ENCODE measurements at places on chromosomes 4 and X. TPM values are rescaled to one million over a fixed set of nuclear protein-coding genes. Genes with fewer than 3 reads are reported as not detected.

DNA sequence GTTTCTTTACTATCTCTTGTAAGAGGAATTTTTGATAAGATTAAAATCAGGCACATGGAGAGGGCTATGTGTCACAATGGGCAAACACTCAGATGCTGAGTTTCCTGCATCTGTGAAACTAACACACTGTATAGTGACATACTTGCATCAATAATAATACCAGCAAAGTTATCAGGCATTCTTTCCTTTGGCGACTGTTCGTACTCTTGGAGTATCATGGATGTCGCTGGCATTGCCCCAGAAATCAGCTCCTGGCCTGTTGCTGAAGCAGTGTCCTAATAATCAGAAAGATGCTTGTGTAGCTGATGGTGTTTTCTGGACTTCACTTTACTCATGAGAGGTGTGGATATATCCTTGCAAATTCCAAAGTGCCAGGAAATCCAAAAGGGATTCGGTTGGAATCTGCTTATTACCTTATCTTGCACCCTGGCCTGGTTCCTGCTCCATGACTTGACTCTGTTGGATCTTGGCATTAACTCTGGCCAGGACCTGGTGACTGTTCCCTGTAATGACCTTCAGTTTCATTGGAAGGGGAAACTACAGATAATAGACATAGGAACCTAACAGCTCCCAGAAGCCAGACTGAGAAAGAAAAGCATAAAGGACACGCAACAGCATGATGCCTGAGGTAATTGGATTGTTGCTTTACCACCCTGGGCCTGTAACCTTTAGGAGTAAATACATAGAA lies 762.5 kb upstream of the GRIA3 start:
- DNase-seq: no peak

Gene HMX1
- 0.87 TPM for total RNA-seq

Gene HPSE
- total RNA-seq: 2.8 TPM

DNA sequence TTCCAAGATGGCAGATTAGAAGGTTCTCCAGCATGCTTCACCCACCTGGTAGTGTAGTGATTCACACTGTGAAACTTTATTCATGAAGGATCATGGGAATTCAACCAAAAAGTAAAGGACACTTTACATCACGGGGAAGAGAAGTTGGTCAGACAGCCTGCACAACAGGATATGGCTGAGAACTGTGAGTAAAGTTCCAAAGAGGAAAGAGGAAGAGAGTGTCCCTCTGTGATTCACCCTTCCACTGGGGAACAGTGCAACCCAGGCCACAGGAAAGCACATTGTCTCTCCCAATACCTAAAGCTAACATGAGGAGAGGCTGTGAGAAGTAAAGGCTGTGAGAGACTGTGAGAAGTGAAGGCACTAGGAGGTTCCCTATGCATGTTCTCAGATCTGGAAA lies 137.2 kb downstream of the STPG2 start:
- no peak for DNase-seq

DNA sequence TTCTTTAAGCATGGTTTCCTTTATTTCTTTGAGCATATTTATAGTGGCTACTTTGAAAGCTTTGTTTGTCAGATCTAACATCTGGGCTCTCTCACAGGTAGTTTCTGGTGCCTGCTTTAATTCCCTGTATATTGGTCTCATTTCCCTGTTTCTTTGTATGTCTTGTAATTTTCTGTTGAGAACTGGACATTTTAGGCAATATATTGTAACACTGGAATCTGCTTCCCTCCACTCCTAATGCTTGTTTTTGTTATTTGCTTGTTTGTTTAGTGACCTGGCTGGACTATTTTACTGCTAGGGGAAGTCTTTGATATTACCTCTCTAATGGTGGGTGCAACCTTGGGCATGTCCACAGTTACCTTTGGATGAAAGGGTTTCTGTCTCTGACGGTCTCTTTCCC lies 25.0 kb downstream of the BMPR1B start:
- no peak for DNase-seq

Gene CXCL3
- total RNA-seq: 1.8 TPM

Gene TLR3
- not detected for total RNA-seq

Gene MAP7D2
- total RNA-seq: 1.4 TPM

Gene TRIM75
- not detected for total RNA-seq

DNA sequence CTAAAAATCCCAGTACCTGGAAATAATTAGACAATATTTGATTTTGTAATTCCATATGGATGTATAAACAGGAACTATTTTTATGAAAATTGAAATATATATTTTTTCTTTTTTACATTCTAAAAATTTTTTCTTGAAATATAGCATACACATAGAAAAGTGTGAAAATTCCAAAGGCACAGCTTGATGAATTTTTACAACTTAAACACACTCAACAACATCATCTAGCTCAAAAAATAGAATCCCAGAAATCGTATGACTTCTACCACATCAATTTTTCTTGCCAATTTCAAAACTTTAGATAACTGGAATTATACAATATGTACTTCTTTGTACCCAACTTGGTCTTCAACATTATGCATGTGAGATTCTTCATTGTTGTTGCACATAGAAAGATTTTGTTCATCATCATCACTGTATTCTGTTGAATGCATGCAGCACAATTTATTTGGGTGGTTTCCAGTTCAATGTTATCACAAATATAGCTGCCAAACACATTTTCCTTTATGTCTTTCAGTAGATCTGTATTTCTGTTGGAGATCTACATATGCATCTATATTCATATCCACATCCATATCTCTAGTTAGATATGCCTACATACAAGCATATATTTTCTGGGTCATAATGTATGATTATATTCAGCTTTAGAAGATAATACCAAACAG lies 340.7 kb upstream of the SLIT2 start:
- no peak for DNase-seq

Gene DMD
- 23.2 TPM for total RNA-seq

DNA sequence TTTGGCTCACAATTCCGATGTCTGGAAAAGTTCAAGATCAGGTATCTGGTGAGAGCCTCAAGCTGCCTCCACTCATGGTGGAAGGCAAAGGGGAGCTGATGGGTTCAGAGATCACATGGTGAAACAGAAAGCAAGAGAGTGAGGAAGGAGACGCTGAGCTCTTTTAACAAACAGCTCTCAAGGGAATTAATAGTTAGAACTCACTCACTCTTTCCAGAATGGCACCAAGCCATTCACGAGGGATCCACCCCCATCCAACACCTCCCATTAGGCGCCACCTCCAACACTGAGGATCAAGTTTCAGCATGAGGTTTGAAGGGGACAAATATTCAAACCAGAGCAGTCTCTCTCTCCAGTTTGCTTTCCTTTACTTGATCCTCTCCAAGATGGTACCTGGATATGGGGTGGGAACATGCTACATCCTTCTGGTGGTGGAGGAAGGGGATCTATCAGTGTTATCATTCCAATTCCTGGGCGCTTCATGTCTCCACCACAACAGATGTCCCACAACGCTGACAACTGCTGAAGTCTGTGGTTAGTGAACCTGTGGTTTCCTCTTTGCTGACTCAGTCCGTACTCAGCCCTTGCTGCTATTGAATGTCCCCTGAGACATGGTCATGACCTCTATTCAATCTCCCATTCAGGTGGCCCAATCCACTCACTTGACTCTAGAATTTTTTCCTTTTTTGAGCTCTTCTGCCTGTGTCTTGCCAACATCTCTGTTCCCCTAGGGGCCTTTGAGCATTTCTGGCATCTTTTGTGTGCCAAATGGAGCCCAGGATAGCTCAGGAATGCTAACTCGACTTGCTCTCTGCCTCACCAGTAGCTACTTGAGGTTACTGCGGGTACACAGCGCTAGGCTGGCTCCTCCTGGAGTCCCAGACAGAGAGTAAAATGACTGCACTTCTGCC lies 395.2 kb downstream of the MID1IP1 start:
- no peak for DNase-seq
